ENCODE measurements at places on chromosomes 3 and 15.

DNA sequence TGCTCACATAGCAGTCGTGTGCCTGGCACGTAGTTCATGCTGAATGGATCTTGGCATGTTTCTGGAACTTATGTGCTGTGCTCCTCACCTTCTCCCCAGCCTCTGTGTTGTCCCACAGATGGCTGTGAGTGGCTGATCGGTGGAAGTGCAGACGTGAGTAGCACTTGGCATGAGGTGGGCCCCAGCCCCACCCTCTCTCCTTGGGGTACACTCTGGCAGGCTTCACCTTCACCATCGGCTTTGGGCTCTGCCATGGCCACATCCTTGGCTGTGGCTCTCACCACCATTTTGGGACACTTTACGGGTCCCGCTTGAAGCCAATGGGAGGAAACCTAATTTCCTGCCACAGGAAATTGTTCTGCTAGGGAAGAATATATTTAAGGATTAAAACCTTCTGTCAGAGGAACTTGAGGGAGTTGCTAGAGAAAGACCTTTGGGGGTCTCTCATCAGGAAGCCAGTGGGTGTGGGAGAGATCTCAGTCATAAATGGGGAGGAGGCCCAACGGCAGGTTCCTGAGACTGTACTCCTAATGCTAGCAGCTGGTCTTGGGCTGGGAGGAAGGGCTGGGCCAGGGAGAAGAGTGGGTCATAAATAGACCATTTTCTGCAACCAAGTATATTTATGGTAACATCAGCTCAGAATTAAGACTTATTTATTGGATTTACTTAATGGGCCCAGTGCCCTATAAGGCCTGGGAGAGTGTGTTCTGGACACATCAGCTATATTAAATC lies 92.3 kb downstream of the SMAD3 start:
- no peak for DNase-seq

- no peak for DNase-seq
These were observed 34.0 kb upstream of the RPP14 start for GRCh38 chr3:58271901-58272501.

GRCh38 chr3:124064050-124064449 lies 72.1 kb upstream of the ROPN1 start:
- DNase-seq = no peak

DNA sequence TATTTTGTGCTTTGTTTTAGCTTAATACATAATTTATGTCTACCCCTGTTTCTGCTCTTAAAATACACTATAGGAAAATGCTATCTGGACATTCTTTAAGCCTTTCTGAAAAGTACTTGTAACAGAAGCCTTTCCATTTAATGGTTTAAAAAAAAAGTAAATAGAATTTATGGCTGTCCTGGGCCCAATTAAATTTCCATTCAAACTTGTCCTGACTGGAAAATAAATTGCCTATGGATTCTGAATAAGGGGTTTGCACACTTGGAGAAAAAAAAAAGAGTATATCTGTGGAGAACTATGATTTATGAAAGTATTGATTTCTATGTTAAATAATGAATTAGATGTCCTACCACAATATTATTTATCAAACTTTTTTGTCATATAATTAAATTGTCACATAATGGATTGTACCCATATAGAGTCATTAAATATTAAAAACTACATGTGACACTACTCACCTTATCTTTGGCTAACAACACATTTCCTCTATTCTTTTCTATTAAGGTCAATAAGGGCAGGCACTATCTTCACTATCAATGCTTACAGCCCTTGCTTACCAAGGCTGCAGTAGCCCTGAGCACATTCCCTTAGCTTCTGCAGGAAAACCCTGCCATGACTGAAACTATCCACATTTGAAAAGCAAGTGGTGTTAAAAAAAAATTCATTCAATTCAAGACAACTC lies 396.1 kb upstream of the ROBO2 start:
- no peak for DNase-seq

GRCh38 chr3:122992676-122993075 lies 34.9 kb downstream of the SEMA5B start:
- DNase-seq = no peak
